Upper lobe of left lung (tissue), 6 donors: ENCODE measurements at places on chromosomes 7 and 10. TPM values are rescaled to one million over a fixed set of nuclear protein-coding genes. Genes with fewer than 3 reads are reported as not detected.

UBE2H gene
- 138 TPM for total RNA-seq

TMEM270 gene
- not detected for total RNA-seq

LIPJ gene
- not detected for total RNA-seq

- no peak overlapping the region for H3K27ac ChIP-seq
- H3K27me3 ChIP-seq, result no peaks in the 10 kb centered on the region
- H3K4me3 ChIP-seq, result no peak overlapping the region
- H3K36me3 ChIP-seq, result no peaks in the 10 kb centered on the region
- peak; percentile 89 for DNase-seq
- peaks cover 4% of the 10 kb centered on the region for H3K4me1 ChIP-seq
Observed at GRCh38 chr10:123583639-123584418, 82.3 kb upstream of the GPR26 start.

GRCh38 chr10:33154590-33154989, 179.9 kb downstream of the NRP1 start:
- no peaks in the 10 kb centered on the region for H3K36me3 ChIP-seq
- peaks cover 11% of the 10 kb centered on the region for H3K4me1 ChIP-seq
- no peaks in the 10 kb centered on the region for H3K27me3 ChIP-seq
- no peak overlapping the region for H3K4me3 ChIP-seq
- H3K27ac ChIP-seq, result no peak overlapping the region

DNA sequence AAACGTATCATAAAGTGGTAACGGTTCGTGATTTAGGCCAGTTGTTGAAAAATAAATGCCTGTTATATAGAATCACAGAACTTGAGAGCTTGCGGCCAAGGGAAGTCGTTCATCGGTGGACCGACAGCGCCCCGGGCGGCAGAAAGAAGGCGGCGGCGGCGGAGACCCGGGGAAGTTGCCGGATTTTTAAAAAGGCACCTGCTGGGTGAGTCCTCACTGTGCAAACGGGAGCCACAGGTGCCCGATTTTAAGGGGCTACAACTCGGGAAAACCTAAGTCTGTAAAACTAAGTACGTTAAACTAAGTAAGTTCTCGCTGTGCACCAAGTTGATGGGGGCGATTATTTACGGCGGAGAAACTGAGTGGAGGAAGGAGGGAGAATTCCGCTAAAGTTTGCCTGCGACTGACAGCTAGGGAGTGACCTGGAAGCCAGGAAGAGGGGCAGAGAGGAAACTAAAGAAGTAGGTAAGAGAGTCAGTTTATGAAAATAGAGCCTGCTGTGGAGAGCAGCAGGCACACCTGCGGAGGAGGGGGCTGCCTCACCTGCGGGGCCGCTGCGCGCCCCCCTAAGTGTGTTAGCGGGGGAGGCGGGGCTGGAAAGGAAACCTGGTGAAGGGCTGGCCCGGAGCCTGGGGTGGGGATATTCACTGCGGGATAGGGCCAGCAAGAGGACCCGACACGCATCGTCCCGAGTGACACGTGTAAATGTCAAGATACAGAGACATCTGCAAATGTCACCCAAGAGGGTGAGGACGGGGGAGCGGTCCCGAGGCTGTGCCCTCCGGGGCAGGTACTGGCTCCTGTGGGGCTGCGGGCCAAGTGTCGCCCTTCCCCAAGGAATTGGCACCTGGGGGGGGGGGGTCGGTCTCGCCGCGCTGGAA, 996 bp downstream of the ADAM12 start:
- no peaks in the 10 kb centered on the region for H3K36me3 ChIP-seq
- no peaks in the 10 kb centered on the region for H3K4me1 ChIP-seq
- H3K27me3 ChIP-seq, result no peaks in the 10 kb centered on the region
- peak overlapping the region; percentile 37 for H3K4me3 ChIP-seq

GRCh38 chr7:4794591-4795350, 19.3 kb downstream of the AP5Z1 start:
- H3K4me1 ChIP-seq, result peaks cover 20% of the 10 kb centered on the region
- no peaks in the 10 kb centered on the region for H3K36me3 ChIP-seq
- no peak for DNase-seq

DNA sequence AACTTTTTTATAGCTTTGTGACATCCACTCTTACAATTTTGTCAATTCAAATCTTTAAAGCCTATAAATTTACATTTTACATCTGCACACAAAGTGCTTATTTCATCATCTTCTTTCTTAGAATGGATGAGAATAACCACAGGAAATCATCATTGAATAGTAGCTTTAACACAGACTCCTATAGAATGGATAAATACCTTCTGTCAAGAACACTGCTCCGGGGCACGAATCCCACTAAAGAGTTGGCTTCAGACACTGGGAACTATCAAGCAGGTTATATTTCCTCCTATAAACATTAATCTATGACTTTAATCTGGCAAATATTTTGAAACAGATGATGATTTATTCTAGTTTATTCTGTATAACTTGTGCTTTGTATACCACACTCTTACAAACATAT, 269.7 kb upstream of the TPK1 start:
- no peaks in the 10 kb centered on the region for H3K36me3 ChIP-seq
- DNase-seq, result no peak
- H3K27ac ChIP-seq, result no peak overlapping the region
- H3K4me3 ChIP-seq, result no peak overlapping the region
